ENCODE measurements at places on chromosomes 7 and 10.

GRCh38 chr7:137958470-137959431 lies 43.1 kb downstream of the CREB3L2 start:
- no peaks in the 10 kb centered on the region for H3K27me3 ChIP-seq
- H3K27ac ChIP-seq = no peak overlapping the region
- H3K36me3 ChIP-seq = peaks cover 3% of the 10 kb centered on the region
- DNase-seq = no peak
- H3K4me1 ChIP-seq = peaks cover 3% of the 10 kb centered on the region

- H3K27ac ChIP-seq = peak overlapping the region; percentile 65
- H3K4me1 ChIP-seq = peaks cover 54% of the 10 kb centered on the region
- peaks cover 10% of the 10 kb centered on the region for H3K36me3 ChIP-seq
- H3K27me3 ChIP-seq = peaks cover 3% of the 10 kb centered on the region
Measured at GRCh38 chr10:8360814-8361509, 306.5 kb downstream of the GATA3 start.

GRCh38 chr10:75129537-75129936 lies 18.1 kb downstream of the SAMD8 start:
- H3K4me1 ChIP-seq = peaks cover 36% of the 10 kb centered on the region
- no peaks in the 10 kb centered on the region for H3K27me3 ChIP-seq
- peaks cover 29% of the 10 kb centered on the region for H3K36me3 ChIP-seq

GRCh38 chr7:149444287-149444686 lies 16.6 kb downstream of the ZNF777 start:
- H3K36me3 ChIP-seq = peaks cover 40% of the 10 kb centered on the region
- no peak for DNase-seq
- H3K4me1 ChIP-seq = peaks cover 15% of the 10 kb centered on the region
- no peak overlapping the region for H3K4me3 ChIP-seq
- no peaks in the 10 kb centered on the region for H3K27me3 ChIP-seq

DNA sequence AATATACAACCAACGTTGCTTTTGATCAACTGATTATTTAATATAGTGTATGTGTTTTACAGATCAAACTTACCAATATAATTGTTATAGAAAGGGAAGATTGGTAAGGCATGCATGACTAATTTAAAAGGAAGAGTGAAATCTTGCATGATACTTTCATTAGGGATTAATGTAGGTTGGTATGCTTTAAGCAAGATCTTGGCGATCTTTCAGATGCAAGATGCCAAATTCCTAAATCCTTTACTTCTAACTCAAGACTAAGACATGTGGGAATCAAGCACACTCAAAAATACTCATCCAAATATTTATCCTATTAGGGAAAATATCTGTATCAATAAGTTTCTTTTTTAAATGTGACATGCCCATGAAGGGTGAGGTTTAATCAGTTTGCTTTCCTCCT lies 321.4 kb upstream of the MEOX2 start:
- no peak overlapping the region for H3K4me3 ChIP-seq
- H3K36me3 ChIP-seq = no peaks in the 10 kb centered on the region
- no peaks in the 10 kb centered on the region for H3K27me3 ChIP-seq
- no peaks in the 10 kb centered on the region for H3K4me1 ChIP-seq

GRCh38 chr10:59877191-59877671 lies 29.1 kb downstream of the CCDC6 start:
- peaks cover 6% of the 10 kb centered on the region for H3K36me3 ChIP-seq
- no peak for DNase-seq
- H3K27me3 ChIP-seq = no peaks in the 10 kb centered on the region
- peak overlapping the region; percentile 4 for H3K27ac ChIP-seq
- H3K4me3 ChIP-seq = no peak overlapping the region

- peaks cover 71% of the 10 kb centered on the region for H3K36me3 ChIP-seq
- DNase-seq = no peak
- H3K27me3 ChIP-seq = no peaks in the 10 kb centered on the region
- H3K4me1 ChIP-seq = peaks cover 16% of the 10 kb centered on the region
Measured at GRCh38 chr7:64558323-64558705, 4.6 kb downstream of the ZNF680 start.

DNA sequence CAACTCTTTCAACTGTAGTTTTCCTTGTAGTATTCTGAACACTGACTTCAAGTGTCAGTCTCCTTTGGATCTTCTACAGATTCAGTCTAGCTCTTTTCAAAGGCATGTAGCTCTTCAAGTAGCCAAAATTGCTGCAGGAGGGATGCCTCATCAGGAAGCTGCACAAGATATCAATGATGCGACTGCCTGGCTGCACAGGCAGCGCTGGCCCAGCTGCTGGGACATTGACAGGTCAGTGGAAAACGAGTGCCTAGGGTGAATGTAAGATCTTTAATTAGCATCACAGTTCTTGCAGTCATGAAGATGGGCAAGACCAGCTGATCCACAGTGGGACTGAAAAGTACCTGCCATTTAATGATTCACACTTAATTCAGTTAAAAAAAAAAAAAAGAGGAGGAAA lies 167.6 kb downstream of the ANK3 start:
- H3K36me3 ChIP-seq = no peaks in the 10 kb centered on the region
- no peak overlapping the region for H3K4me3 ChIP-seq
- H3K4me1 ChIP-seq = no peaks in the 10 kb centered on the region
- no peaks in the 10 kb centered on the region for H3K27me3 ChIP-seq
- no peak for DNase-seq

GRCh38 chr7:22860337-22860736 lies 37.7 kb upstream of the TOMM7 start:
- peak overlapping the region; percentile 6 for H3K27ac ChIP-seq
- peaks cover 55% of the 10 kb centered on the region for H3K36me3 ChIP-seq
- H3K4me1 ChIP-seq = peaks cover 39% of the 10 kb centered on the region

DNA sequence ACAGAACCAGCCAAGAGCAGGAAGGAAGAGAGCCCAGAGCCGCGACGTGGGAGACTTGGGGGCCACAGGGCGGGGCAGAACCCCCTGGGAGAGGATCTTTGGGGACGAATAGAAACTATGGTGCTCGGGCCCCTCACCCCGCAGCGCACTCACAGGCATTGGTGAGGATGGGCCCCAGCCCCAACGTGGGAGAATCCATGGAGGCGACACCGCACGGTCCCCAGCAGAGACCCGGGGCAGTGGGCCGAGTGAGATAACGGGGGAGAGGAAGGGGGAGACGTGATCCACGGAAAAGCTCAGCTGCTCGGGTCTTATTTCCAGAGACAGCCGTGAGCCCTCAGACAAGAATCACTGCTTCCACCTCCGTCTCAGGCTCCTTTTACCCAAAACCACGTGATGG lies 222.4 kb downstream of the TCERG1L start:
- no peaks in the 10 kb centered on the region for H3K36me3 ChIP-seq
- H3K4me3 ChIP-seq = no peak overlapping the region
- peaks cover 7% of the 10 kb centered on the region for H3K4me1 ChIP-seq
- no peak overlapping the region for H3K27ac ChIP-seq

DNA sequence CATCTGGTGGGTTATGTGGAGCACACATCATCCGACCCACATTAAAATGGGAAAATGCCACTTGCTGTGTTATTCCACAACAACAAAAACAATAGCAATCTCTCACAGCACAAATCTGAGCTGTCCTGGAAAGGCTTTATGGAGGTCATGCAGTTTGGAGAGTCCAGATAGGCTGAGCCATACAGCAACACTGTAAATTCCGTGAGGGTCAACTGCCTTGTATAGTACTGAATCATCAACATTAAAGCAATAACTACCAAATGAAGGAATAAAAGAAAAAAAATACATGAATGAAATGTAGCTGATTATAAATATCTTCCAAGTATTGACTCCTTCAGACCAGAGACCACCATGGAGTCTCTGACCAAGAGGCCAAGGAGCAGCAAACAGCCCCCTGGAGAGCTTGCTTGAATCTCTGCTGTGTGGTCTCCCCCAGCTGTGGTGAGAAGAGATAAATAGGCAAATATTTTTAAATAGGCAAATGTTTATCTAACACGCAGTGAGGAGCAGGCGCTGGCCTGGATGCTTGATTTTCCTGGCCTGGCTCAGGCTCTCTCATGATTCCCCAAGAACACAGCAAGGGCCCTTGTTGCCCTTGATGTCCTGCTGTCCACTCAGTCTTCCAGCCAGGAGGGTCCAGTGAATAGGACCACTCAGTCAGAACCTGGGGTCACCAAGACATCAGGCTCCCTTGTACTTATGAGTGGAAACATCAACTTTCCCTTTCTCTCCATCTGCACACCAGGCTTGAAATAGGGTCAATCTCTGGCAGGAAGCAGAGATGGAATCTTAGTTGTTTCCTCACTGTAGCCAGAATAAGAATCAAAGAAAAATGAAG lies 1021.3 kb downstream of the XPNPEP1 start:
- H3K27ac ChIP-seq = no peak overlapping the region
- no peaks in the 10 kb centered on the region for H3K27me3 ChIP-seq
- H3K36me3 ChIP-seq = no peaks in the 10 kb centered on the region
- H3K4me3 ChIP-seq = no peak overlapping the region
- DNase-seq = no peak

GRCh38 chr10:123101872-123102271 lies 33.9 kb upstream of the HMX3 start:
- no peak overlapping the region for H3K4me3 ChIP-seq
- no peak for DNase-seq
- no peaks in the 10 kb centered on the region for H3K36me3 ChIP-seq
- no peak overlapping the region for H3K27ac ChIP-seq

DNA sequence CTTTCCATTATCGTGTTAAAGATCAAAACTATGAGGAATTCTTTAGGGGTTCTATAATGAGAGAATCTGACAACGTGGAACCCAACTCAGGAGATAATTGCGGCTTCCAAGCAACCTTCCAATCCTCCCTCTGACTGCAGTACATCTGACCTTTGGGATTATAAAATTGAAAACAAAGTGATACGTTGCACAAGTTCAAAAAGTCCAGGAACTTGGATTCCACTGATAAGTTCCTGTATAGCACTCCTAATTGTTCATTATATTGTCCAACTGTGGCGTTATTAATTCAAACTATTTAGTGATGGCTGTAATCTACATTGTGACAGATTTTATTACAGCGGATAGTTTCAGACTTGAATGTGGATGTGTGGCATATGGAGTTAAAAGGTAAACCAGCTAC lies 15.4 kb downstream of the MALRD1 start:
- H3K4me3 ChIP-seq = no peak overlapping the region
- DNase-seq = no peak

DNA sequence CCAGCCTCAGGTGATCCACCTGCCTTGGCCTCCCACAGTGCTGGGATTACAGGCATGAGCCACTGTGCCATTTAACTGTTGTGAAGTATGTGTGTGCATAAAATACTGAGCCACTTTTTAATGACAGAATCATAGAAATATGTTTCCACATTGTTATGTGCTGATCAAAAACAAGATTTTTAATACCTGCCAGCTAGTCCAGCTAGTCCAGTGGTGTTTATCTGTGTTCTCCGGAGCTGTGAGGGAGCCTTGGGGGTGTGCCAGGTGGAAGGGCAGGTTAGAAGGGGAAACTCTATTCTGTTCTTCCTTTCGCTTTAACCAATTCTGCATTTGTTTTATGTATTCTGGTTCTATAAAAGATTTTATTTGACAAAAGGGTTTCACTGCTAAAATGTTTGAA lies 7.0 kb downstream of the FAM221A start:
- no peak overlapping the region for H3K27ac ChIP-seq
- DNase-seq = no peak
- H3K36me3 ChIP-seq = peaks cover 6% of the 10 kb centered on the region
- H3K4me1 ChIP-seq = no peaks in the 10 kb centered on the region
- no peak overlapping the region for H3K4me3 ChIP-seq

DNA sequence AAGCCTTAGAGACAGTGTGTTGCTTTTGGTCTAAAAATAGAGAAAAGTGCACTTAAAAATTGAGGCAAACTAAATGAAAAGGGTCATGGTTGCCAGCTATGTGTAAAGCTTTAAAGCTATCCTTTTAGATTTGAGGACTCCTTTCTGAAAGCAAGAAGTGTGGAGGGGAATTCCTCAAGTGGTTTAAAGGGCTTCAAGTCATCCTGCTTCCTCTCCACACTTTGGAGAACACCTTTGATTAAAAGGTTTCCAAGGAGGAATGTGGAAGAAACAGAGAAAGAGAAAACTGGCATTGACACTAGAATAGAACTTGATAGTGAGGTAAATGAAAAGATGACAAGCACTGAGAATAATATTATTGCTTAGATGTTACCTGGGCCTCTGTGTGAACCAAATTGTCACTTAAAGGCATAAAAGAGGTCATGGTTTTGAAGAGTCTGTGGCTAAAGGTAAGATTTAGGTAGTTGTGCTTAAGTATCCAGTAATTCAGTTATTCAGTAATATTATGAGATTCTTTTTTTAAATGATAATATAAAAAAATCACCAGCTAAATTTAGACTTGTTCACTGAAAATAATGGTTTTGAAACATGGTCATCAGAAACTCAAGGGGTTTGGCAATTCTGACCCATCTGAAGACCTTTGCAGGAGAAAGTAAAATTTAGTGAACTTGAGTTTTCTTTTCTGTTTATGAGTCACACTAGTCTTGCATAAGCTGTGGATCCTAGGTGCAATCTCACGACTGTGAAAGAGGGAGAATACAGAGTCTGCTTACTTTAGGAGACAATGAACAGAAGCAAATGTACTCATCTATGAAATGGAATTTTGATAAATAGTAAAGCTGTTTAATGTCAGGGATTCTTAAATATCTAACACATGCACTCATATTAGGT lies 466.0 kb downstream of the KIF20B start:
- H3K27ac ChIP-seq = no peak overlapping the region
- DNase-seq = no peak
- no peak overlapping the region for H3K4me3 ChIP-seq
- H3K36me3 ChIP-seq = no peaks in the 10 kb centered on the region
- no peaks in the 10 kb centered on the region for H3K27me3 ChIP-seq
